T-helper 9 cell (primary cell): ENCODE measurements at places on chromosomes 2 and 18.

DNA sequence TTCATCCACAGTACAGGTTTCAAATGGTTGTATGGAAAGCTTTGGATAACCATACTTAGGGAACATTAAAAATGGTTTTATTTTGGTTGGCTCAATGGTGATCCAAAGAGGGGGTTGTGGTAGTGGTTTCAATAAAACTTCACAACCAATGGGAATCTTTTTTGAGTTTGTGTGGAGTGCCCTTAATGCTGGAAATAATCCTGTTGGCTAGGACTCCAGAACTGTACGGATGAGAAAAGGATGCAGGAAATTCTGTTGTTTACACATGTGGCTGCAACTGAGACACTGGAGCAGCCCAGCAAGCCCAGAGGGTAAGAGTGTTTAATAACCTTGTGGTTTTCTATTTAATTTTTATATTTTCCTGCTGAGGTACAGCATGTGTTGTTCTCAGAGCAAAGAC lies at the start of gene CCDC102B:
Gene CCDC102B, plus strand, starts transcription at position 210 of the 400 bp plus-strand sequence. CDS start 38,684 bp downstream, outside the sequence.
- no peak for DNase-seq

DNA sequence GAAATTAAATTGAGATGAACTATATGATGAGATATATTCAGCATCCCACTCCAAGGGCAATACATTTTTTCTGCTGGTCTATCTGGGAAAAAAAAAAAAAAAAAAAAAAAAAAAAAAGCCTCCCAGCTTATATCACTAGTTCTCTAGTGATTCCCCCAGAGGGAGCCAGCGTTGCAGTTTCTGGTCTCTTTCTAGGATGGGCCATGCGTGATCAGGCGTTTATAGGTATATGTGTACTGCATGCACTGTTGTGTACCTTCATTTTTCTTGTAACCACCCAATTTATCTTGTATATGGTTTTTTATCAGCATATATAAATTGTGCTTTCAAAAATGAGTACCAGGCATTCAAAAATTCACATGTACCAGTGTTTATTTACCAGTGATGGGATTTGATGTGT lies 35.1 kb downstream of the DCDC2C start:
- no peak for DNase-seq

DNA sequence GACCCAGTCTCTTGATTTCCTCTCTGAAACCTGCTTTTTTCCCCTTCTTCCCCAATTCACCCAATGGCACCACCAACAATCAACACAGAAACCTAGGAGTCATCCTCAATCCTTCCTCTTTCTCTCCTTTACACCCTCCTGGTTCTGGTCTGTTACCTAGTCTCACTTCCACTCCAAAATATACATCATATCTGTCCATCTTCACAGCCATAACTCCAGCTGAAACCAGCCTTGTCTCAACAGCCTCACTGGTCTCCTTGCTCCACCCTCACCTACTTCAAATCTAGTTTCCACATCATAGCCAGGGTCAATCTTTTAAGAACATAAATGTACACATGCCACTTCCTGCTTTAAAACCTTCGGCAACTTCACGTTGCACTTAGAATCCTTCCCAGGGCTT lies 11.8 kb upstream of the TWSG1 start:
- DNase-seq: no peak

GRCh38 chr2:241357531-241357930 lies 1.4 kb downstream of the FARP2 start:
- no peak for DNase-seq

DNA sequence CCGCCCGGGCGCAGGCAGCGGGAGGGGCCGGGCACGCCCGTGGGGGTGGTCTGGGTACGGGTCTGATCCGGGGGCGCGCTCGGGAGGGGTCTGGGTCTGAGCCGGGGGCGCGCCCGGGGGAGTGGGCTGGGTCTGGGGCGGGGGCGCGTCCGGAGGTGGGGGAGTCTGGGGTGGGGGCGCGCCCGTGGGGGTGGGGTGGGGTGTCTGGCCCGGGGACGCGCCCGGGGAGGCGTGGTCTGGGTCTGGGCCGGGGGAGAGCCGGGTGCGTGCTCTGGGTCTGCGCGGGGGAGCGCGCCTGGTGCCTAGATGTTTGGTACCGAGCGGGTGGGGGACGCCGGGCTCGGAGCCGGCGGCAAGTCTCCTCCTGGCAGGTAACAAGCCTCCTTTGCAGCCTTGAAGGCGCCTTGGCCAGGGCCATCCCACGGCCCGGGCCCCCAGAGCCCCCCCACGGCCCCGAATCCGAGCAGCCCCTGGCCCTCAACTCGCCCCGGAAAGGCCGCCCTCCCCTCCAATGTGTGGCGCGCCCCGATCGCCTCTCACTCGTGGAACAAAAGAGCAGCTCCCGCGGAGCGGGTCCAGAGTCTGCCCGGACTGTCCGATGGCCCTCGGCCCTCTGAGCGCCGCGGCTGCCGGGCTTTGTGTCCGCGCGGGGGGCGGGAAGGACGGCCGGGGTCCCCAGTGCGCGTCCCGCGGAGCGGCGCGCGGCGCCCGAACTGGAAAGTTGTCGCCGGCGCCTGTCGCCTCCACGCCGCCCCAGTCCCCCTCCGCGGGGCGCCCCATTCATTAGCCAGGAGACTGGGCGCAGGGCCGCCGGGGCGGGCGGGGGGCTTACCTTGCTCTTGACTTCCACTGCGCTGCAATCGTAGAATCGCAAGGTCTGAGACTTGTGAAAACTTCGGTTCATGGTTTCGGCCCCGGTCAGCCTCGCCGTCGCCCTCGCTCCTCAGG lies 595 bp downstream of the PARD6G start:
- DNase-seq: no peak

DNA sequence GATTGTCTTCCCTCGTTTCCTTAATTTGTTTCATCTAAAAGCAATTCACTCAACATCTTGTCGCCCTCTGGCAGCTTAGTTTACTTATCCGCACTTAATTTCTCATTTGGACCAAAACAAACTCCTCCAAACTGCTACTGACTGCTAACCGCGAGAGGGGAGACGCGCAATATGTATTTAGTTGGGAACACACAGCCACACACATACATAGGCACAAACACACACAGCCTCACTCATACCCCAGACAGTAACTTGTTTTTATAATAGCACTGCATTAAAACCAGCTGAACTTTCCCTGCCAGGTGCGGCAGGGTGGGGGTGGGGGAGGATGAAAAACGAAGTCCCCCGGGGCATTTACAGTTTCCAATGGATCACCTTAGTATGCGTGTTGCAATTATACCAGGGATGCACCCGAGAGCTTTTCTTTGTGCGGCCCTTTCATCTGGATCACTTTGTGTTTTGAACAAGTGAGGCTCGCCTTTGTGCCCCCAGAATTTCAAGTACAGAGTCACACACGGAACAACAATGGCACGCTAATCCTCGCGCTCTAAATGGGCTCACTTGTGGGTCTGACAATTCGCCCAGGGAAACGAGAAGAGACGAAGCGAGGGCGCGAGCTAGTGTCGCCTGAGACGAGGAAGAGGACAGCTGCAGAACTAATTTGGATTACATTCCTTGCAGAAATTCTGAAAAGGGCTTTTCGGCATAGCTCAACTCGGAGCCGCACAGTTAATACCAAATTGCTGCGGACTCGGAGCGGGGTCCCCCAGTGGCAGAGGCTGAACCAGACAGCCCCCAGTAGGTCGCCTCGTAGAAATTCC lies 2.4 kb downstream of the ERBB4 start:
- no peak for DNase-seq

DNA sequence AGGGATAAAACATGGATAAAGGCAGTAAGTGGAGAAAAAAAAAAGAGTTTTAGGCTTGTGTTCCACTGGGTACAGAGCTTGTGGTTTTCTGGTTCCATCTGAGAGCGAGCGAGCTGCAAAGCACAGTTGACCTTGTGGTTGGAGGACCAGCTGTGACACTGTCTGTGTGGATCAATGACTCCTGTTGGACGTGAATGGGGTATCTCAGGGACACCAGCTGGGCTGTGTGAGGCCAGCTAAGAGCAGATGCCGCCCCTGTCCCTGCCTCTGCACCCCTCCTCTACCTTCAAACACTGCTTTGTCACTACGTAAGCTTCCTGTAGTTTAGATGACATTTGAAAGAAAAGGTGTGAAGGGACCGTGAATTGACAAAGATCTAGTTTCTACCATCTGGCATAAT lies 67.8 kb downstream of the QPCT start:
- no peak for DNase-seq
